ENCODE measurements at places on chromosomes 7 and 10.

DNA sequence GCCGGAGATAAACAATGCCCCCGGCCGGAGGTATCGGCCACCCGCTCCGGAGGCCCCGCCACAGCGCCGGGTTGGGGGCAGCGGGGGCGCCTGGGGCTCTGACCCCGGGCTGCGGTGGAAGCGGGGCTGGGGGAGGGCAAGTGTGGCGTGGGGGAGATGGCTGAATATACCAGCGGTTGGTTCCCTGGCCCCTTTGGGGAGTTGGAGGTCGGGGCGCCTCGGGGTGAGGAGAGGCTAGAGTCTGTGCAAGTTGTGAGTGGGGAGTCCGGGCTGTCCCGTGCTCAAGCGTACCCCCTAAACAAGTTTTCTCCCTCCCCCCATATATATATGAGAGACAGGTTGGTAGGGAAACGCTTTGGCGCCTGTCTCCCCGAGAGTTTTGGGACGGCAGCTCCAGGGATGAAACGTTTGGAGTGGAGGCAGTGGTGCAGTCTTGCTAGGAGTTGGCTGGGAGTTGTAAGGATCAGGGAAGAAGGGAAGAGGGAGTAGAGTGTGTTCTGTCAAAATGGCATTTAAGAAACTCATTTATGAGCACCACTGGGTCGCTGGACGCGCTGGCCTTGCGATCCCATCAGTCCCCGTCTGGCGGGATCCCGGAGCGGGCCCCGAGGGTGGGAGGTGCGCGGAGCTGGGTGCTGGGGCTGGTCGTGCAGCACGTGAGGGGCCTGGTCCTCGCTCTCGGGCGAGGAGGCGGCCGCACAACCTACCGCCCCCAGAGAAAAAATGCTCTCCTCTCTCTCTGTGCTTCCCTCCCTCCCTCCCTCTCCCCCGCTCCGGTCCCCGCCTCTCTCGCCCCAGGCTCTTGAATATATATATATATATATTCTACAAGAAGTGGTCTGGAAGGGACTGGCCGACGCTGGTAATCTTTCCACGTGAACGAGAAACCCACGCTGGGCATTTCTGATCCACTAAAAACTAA lies 1.1 kb downstream of the TET1 start:
- no peak for DNase-seq

DNA sequence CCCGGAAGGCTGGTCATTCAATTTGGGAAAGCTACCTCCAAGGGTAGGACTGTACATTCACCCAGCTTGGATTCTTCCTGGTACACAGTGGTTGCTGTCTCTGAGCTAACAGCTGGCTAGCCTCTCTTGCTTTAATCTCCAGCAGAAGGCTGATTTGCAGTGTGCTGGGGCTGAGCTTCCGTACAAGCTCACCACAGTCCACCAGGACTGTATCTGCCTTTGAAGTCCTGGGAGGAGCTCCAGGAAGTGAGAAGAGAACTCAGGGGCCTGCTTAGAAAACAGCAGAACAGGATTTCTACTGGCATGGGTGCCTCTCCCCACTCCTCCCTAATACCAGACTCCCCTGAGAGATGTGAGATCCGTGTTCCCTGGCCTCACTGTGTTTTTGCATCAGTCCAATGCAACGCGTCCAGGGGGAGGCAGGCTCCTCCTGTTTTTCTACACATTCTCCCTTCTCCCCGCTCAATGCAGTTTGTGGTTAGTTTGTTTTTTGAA lies 6.6 kb downstream of the AFAP1L2 start:
- DNase-seq, result no peak

GRCh38 chr10:90857635-90858460 lies at the start of gene HTR7:
HTR7 (minus strand) TSS chr10:90858039; CDS start chr10:90857671, 368 bp downstream.
- DNase-seq, result peak; percentile 11

GRCh38 chr7:107643407-107643806 lies 17.2 kb upstream of the SLC26A4 start:
- no peak for DNase-seq

DNA sequence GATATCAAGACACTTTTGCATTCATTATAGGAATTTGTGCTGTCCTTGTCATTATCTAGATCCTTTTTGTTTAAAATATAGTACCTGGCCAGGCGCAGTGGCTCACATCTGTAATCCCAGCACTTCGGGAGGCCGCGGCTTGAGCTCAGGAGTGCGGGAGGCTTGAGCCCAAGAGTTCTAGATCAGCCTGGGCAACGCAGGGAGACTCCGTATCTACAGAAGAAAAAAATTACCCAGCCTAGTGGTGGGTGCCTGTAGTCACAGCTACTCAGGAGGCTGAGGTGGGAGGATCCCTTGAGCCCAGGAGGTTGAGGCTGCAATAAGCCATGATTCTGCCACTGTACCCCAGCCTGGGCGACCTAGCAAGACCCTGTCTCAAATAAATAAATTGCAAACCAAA lies 621 bp upstream of the MORN4 start:
- no peak for DNase-seq

DNA sequence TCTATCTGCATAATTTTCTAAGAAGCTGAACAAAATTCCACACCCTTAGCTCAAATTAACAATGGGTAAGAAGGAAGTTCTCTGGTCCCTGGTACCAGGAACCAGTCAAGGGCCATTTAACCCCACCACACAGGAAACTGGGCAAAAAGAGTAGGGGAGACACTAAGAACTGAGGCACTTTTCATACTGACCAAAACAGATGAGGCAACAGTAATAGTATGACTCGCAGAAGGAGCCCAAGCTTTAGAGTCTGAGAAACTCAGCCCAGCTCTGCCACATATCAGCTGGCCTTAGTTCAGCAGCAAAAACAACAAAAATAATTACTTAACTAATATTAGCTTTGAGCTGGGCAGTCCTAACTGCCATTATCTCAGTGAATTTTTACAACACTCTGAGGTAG lies 221.2 kb downstream of the FAM107B start:
- DNase-seq, result peak; percentile 26

DNA sequence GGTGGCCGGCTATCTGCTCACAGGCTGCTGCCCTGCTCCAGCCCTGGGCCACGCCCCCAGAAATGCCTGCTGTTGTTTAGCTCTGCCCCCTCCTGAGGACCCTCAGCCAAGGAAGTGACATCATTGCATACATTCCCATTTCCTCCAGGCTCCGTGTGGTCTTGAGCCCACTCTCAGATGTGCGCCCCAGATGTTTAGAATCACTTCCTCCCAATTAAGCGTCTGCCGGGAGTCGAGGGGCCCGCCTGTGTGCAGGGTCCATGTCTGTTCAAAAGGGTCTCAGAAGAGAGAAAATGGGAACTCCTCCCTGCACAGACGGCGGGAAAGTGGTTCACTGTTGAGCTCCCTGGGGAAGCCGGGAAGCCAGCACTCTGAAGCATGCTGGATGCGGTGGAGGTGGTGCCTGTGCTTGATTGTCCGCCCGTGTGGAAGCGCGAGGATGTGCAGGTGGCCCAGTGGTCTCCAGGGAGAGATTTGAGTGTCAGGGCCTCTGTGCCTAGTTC lies 116.9 kb upstream of the PPIF start:
- no peak for DNase-seq

DNA sequence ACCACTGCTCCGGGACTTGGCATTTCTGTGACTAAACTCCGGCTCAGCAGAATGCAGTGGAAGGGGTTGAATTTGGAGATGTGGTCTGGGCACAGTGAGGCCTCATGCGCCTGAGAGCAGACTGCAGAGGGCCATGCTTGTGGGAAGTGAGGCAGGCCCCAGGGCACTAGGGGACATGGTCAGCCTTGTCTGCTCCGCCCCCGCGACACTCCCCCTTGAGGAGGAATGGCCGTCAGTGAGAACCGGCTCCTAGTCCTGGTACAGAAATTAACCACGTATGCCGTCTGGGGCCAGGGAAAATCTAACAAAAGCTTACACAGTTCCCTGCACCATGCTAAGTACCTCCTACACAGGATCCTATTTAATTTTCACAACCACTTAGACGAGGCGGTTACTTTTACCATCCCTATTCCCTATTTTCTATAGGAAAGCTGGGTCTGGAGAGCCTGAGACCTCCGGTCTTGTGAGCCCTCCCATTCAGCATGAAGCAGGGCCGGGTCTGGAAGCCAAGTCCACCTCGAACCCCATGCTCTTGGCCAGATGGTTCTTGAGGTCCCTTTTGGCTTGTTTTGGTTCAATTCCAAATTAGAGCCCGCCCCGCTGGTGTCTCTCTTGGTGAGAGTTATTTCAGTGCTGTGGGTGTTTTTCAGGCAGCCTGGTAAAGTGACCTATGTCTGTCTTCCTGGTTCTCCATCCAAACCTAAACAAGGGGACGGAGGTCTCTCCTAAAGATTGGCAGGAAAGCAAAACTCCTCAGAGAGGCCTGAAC lies 87.7 kb upstream of the PITRM1 start:
- DNase-seq, result no peak

DNA sequence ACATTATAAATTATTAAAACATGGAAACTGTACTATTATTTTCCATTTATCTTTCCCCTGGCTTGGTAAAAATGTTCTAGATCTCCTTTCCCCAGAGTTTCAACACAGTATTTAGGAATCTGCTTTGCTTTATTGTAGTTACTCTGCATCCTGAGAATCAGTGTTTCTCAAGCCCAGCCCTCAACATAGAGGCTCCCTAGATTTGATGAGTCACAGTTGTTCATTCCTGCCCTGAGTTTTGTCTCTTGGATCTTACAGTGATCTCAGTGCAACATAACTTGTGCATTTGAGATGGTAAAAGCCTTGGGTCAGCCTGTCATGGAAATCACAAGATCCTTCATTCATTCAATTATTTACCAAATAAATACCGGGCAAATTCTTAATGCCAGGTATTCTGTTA lies 63.0 kb downstream of the VAX1 start:
- no peak for DNase-seq

GRCh38 chr10:48806342-48806741 lies 121.7 kb downstream of the WDFY4 start:
- DNase-seq, result no peak

DNA sequence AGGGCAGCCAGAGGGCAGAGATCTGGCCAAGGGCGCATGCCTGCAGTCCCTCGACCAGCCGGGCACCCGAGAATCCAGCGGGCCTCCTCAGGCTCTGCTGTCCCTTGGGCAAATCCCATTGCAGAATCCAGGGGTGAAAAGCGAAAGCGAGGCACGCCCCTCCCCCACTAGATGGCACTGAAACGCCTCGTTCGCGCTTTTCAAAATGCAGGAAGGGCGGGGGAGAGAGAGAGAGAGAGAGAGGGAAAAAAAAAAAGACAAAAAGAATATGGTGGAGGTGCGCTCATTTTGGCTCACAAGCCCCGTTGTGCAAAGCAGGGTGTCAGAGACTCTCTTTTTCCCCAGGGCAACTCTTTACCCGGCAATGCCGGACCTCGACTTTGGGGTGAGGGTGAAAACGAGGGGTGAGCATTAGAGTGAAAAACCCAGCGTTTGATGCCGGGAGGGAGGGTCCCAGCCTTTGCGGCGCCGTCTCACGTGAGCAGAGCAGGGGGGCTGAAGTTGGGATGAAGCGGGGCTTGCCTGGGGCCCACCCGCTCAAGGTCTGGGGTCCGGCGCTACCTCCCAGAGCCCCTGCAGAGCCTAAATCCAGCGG lies 2.5 kb upstream of the TMEM178B start:
- peak; percentile 88 for DNase-seq

DNA sequence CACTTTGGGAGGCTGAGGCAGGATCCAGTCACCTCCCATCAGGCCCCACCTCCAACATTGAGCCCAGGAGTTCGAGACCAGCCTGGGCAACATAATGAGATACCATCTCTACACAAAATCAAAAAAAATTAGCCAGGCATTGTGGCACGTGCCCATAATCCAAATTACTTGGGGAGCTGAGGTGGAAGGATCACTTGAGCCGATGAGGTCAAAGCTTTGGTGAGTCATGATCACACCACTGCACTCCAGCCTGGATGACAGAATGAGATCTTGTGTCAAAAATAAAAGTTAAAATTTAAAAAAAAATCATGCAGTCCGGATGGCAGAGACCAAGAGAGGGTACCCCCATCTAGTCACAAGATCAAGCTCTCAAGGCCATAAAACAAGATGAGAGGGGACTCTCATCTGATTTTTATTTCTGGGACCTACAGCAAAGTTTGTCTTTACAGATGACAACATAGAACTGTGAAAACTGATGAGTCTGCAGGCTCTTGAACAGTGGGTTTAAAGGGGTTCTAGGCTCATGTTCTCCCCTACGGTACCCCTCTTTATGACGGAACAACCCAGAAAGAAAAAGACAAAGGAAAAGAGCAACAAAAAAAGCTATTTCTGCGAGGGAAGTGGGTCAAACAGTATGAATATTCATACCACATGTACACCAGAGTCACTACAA lies 28.9 kb upstream of the CREB3L2 start:
- no peak for DNase-seq

GRCh38 chr10:57624856-57625592 lies 642.7 kb downstream of the IPMK start:
- DNase-seq, result no peak

- no peak for DNase-seq
Observed at GRCh38 chr7:147047696-147048095, 931.1 kb downstream of the CNTNAP2 start.

DNA sequence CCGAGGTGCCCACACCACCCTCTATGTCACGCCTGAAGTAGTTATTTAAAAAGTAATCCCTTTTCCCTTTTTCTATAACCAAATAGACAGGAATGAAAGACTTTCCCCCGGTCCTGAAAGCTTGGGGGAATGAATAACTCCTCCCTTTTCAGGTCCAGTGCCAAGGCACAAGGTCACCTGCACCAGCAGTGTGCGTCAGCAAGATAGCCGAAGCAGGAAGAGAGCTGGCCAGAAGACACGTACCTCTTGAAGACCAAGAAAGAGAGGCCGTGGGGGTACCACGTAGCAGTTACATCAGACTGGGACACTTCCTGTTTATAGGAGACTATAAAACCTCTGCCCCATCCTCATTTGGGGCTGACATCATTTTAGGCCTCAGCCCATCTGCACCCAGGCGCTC lies 10.7 kb upstream of the AKR1B1 start:
- no peak for DNase-seq

DNA sequence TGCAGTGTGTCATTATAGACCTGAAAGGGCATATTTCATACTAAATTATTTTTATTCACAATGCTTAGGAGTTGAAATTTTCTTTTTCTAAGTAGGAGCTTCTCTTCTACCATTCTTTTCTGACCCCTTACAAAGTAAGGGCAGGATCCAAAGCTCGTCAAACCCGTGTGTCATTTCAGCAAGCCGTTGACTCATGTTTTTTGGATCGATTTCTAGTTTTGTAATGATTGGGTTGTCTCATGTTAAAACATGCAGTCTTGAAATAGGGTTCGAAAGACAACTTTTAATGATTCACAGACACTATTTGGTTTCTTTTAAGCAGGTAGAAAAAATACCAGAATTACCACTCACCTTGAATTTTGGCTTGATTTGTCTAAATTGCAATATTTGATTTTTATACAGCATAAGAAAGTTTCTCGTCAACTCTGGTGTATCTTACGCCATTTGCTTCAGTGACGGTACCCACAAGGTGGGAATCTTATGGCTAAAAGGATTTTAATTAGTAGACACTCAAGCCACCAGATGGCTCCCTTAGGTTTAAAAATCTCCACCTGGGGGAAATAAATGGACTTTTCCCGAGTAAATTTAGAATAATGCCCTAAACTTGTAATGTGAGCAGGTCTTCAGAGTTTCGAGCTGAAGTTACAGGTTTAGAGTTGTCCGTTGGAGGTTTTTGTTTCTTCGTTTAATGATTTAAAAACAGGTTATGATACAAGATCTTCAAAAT lies 283.4 kb downstream of the CCDC3 start:
- no peak for DNase-seq

GRCh38 chr7:112080978-112081377 lies 125.2 kb downstream of the DOCK4 start:
- DNase-seq, result no peak

- DNase-seq, result no peak
Observed at GRCh38 chr7:43584195-43584586, 1.3 kb downstream of the STK17A start.

- no peak for DNase-seq
Observed at GRCh38 chr10:124588736-124589490, 127.3 kb downstream of the LHPP start.

GRCh38 chr10:4217653-4218052 lies 432.6 kb upstream of the KLF6 start:
- no peak for DNase-seq

- DNase-seq, result no peak
Observed at GRCh38 chr7:68444956-68445355, 1153.3 kb upstream of the AUTS2 start.
